ENCODE measurements at places on chromosomes 1 and 21. TPM values are rescaled to one million over a fixed set of nuclear protein-coding genes. Genes with fewer than 3 reads are reported as not detected.
A peak's percentile ranks its signal among the peaks of the same experiment; 100 is the strongest.

DNA sequence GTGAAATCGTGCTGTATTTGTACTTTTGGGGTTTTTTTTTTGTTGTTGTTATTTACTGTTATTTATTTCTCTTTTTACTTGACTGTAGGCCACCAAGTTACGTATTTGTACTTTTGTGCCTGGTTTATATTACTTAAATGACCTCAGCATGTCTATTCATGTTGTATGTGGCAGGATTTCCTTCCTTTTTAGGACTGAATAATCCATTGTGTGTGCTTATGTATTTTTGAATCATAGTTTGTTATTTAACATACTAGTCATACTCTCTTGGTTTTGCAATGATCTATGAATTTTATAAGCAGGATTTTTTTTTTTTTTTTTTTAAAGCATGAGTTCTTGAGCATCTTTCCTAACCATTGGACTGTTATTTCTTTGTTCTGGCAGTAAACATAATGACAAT lies 51.2 kb downstream of the RNF2 start:
- no peak for DNase-seq
- no peak overlapping the region for H3K27ac ChIP-seq

- H3K36me3 ChIP-seq = no peaks in the 10 kb centered on the region
- peaks cover 5% of the 10 kb centered on the region for H3K4me1 ChIP-seq
- H3K27ac ChIP-seq = no peak overlapping the region
- peak; percentile 79 for DNase-seq
- H3K4me3 ChIP-seq = no peak overlapping the region
These were observed 101.3 kb upstream of the ACTL8 start for GRCh38 chr1:17653728-17654351.

- H3K4me1 ChIP-seq = no peaks in the 10 kb centered on the region
- H3K27me3 ChIP-seq = no peaks in the 10 kb centered on the region
- DNase-seq = no peak
These were observed 14.3 kb downstream of the RNF207 start for GRCh38 chr1:6220236-6220635.

DNA sequence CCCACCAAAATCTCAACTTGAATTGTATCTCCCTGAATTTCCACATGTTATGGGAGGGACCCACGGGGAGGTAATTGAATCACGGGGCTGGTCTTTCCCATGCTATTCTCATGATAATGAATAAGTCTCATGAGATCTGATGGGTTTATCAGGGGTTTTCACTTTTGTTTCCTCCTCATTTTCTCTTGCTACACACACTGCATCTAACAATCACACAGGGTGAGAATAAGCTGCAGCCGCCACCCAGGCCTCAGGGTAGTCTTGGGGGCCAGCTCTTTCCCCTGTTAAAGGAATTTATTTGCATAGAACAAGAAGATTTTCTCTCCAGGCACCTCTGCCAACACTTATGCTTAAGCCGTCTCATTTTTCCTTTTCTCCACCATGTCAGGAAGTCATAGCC lies 26.0 kb upstream of the GBP6 start:
- DNase-seq = no peak
- no peaks in the 10 kb centered on the region for H3K36me3 ChIP-seq
- no peaks in the 10 kb centered on the region for H3K4me1 ChIP-seq
- H3K27me3 ChIP-seq = no peaks in the 10 kb centered on the region
- H3K27ac ChIP-seq = no peak overlapping the region

GRCh38 chr1:204653590-204654340 lies 31.8 kb downstream of the LRRN2 start:
- no peak for DNase-seq
- no peak overlapping the region for H3K4me3 ChIP-seq
- H3K27ac ChIP-seq = no peak overlapping the region
- peaks cover 18% of the 10 kb centered on the region for H3K27me3 ChIP-seq
- peaks cover 23% of the 10 kb centered on the region for H3K4me1 ChIP-seq

DNA sequence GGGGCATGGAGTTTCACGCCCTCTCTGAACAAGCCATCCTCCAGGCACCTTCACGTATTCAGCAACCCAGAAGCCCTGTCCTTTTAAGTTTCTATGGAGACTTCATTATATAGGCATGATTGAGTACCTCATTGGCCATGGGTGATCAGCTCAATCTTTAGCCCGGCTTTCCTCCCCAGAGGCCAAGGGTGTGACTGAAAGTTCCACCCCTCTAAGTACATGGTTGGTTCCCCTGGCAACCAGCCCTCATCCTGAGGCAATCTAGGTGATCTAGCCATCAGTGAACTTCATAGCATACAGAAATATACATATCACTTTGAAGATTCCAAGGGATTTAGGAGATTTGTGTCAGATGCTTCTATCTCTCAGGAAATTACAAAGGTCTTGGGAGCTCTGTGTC lies 21.3 kb upstream of the DHX9 start:
- H3K36me3 ChIP-seq = no peaks in the 10 kb centered on the region
- no peak overlapping the region for H3K4me3 ChIP-seq

- H3K4me3 ChIP-seq = no peak overlapping the region
- peak; percentile 82 for DNase-seq
- no peaks in the 10 kb centered on the region for H3K36me3 ChIP-seq
- H3K4me1 ChIP-seq = no peaks in the 10 kb centered on the region
- peaks cover 47% of the 10 kb centered on the region for H3K27me3 ChIP-seq
These were observed 18.4 kb upstream of the RPL11 start for GRCh38 chr1:23673086-23673813.

DNA sequence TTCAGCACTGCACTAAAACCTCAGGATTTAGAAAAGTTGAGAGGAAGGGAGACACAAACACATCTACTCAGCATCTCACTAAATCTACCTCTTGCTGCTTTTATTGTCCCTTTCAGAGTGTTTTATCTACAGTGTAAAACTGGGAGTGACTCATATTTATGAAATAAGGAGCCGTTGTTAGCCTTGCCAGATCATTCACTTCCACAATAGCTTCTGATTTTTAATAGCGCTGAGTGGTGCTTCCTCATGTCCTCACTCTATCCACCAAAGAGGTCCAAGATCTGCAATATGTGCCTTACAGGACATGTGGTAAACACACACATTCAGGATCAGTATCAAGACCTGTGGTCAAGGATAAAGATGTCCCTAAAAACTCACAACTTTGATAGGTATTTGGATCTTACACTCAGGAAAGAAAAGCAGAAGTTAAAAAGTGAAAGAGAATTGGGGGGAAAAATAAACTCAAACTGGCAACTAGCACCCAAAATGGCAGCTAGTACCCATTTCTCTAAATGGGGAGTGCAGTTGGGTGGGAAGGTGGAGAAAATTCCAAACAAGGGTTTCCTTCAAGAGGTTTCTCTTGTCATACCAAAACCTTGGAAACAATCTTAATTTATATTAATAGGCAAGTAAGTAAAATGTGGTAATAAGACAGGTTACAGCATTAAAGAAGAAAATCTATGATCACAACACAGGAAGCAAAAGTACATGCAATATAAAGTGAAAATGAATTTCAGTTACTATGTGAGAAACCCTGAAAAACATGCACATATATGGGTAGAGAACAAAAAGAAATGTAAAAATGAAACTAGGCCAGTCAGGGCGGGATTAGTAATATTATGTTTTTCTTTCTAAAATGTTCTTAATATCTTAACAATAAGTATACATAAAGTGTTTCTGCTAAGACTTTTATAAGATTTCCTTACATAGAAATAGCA lies 15.9 kb downstream of the DUSP10 start:
- no peaks in the 10 kb centered on the region for H3K27me3 ChIP-seq
- DNase-seq = no peak
- H3K4me3 ChIP-seq = no peak overlapping the region
- no peak overlapping the region for H3K27ac ChIP-seq

DNA sequence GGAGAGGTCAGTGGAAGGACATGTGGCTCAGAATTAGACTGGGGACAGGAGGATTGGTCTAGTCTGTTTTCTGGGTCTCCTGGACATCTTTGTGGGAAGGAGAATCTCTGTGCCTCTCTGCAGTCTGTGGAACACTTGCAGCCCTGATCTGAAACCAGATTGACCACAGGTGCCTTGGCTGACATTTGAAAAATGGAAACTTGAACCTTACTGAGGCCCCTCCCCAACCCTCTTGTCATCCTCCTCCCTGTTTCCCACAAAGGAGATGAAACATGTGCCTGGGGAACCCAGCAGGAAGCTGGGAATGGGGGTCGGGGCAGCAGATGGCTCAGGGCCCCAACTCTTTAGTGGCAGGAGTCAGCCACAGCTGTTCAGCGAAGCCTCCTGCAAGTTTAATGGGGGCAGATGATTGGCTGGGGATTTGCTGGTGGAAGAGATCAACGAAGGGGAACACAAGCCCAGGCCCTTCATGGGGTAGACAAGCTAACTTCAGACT lies 18.1 kb downstream of the VASH2 start:
- DNase-seq = no peak
- no peaks in the 10 kb centered on the region for H3K27me3 ChIP-seq
- no peak overlapping the region for H3K4me3 ChIP-seq
- H3K36me3 ChIP-seq = no peaks in the 10 kb centered on the region

DNA sequence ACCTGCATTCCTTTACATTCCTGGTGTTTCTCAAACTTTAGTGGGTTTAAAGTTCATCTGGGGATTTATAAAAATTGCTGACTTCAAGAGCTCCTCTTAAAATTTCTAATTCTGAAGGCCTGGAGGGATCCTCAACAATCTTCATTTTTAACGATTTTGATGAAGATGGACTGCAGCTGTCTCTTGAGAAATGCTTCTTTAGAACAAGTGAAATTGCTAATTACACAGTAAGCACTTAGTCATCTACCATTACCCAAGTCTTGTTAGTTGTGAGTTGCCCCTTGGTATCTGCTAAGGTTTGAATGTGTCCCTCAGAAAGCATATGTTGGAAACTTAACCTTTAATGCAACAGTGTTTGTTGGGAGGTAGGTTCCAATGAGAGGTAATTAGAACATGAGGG lies 163.7 kb downstream of the LTN1 start:
- no peaks in the 10 kb centered on the region for H3K27me3 ChIP-seq
- no peak for DNase-seq
- no peak overlapping the region for H3K27ac ChIP-seq
- H3K36me3 ChIP-seq = no peaks in the 10 kb centered on the region

DNA sequence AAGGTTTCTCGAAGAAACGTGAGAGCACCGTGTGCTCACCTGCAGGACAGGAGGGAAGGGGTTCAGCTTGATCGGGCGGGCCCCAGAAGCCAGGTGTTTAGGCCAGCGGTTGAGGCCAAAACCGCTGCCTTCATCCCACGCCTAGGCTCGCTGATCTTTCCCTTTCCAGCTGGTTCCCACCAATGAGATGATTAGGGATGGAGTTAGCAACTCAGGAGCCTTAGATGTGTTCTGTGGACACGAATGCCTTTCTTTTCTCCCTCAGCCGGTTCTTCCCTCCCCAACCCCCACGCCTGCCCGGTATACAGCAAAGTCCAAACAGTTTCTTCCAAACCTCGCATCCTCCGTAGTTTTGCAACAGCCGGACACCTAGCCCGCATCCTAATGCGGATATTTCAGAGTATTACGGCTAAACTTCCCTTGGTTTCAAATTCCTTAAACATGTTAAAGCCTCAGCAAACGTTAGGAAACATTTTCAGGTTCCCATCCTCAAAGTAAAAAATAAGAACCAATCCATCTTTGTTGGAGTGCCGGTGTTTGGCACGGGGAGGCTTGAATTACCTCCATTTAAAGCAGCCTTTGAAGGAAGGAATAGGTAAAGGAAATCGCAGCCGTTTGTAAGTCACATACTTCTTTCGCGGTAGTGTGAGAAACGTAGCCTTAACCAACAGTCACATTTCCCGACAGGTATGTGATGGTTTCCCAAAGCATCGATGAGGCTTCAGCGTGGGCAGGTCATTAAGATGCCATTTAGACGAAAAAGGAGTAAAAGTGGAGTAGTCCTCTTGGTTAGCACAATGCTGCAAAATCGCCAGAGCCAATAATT lies 1.1 kb downstream of the LRRC8C start:
- peak; percentile 35 for DNase-seq
- H3K4me1 ChIP-seq = peaks cover 17% of the 10 kb centered on the region
- H3K27me3 ChIP-seq = peaks cover 30% of the 10 kb centered on the region

DNA sequence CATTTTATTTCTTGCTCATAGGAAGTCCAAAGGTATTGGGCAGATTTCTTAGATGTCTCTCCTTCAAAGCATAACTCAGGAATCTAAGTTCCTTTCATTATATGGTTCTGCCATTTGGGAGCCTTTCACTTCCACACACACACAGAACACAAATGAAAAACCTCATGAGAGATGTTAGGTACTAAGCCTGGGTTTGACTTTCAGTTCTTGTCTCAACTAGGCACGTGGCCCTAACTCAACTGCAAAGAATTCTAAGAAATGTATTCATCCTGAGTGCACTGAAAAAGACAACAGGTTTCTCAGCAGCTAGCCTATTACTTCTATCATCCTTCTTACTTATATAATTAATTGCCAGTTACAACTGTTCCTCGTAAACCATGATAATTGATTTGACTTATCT lies 190.0 kb upstream of the SAMSN1 start:
- H3K36me3 ChIP-seq = no peaks in the 10 kb centered on the region
- H3K4me1 ChIP-seq = no peaks in the 10 kb centered on the region
- H3K4me3 ChIP-seq = no peak overlapping the region
- H3K27me3 ChIP-seq = no peaks in the 10 kb centered on the region
- no peak overlapping the region for H3K27ac ChIP-seq
- no peak for DNase-seq

GRCh38 chr1:9822490-9822889 lies 1.3 kb downstream of the CLSTN1 start:
- H3K4me1 ChIP-seq = peaks cover 40% of the 10 kb centered on the region
- DNase-seq = no peak
- H3K36me3 ChIP-seq = no peaks in the 10 kb centered on the region

- no peak overlapping the region for H3K27ac ChIP-seq
- no peak for DNase-seq
- no peaks in the 10 kb centered on the region for H3K27me3 ChIP-seq
- no peaks in the 10 kb centered on the region for H3K36me3 ChIP-seq
These were observed 26.5 kb downstream of the GPR137B start for GRCh38 chr1:236168716-236169429.

DNA sequence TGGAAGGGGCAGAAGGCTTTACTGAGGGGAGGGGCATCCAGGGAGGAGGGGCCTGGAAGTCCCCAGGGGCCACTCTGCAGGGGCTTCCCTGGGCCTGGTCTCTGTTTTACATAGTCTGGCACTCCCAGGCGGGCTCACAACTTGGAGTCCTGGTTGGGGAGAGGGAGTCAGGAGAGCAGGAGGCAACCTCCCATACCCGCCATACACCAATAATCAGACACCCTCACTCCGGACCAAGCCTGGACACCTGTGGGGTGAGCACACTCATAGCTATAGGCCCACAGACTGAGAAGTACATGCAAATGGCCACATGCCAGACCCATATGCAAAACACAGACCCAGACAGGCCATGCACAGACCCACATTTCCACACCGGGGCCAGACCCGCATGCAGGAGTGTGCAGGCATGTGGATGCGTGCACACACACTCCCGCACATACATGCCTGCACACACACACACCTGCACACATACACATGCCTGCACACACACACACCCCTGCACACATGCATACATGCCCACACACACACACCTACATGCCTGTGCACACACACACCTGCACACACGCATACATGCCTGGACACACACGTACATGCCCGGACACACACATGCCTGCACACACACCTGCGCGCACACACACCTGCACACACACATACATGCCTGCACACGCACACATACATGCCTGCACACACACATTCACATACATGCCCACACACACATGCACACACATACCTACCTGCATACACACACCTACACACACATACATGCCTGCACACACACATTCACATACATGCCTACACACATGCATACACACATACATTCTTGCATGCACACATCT lies 89.5 kb upstream of the RUNX3 start:
- H3K36me3 ChIP-seq = no peaks in the 10 kb centered on the region
- no peak for DNase-seq
- H3K27me3 ChIP-seq = no peaks in the 10 kb centered on the region
- H3K27ac ChIP-seq = no peak overlapping the region
- peaks cover 10% of the 10 kb centered on the region for H3K4me1 ChIP-seq
- H3K4me3 ChIP-seq = no peak overlapping the region

AMY1C gene
- total RNA-seq = not detected

LEFTY2 gene
- not detected for total RNA-seq

MT1HL1 gene
- total RNA-seq = not detected

ADGRL4 gene
- 0.31 TPM for total RNA-seq

All from neural progenitor cell (in vitro differentiated cells).